ENCODE measurements at places on chromosomes 12 and 14.

DNA sequence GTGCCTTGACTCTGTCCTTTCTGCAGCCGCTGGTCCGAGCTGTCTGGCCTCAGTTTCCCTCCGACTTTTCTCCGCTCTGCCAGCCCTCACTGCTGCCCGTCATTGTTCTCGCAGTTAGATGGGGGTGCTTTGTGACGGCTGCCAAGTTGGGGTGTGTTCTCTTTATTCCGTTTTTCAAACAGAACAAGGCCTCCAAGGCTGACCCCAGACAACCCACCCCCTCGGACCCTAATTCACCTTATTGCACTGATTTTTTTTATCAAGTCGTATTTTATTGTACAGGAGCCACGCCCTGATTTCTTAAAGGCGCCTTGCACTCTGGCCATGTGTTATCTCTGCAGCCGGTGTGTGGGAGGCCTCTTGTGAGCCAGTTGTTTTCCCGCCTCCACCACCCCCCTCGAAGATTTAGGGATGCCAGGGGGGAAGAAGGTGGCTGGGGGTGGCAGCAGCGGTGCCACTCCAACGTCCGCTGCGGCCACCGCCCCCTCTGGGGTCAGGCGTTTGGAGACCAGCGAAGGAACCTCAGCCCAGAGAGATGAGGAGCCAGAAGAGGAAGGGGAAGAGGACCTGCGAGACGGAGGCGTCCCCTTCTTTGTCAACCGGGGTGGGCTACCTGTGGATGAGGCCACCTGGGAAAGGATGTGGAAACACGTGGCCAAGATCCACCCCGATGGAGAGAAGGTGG is 1.3 kb downstream of the VASH1 start:
- peak; percentile 77 for DNase-seq

GRCh38 chr14:68160779-68161546 is 341.4 kb downstream of the RAD51B start:
- DNase-seq: no peak

GRCh38 chr12:31591380-31591901 is 505 bp upstream of the DENND5B start:
- DNase-seq: no peak

DNA sequence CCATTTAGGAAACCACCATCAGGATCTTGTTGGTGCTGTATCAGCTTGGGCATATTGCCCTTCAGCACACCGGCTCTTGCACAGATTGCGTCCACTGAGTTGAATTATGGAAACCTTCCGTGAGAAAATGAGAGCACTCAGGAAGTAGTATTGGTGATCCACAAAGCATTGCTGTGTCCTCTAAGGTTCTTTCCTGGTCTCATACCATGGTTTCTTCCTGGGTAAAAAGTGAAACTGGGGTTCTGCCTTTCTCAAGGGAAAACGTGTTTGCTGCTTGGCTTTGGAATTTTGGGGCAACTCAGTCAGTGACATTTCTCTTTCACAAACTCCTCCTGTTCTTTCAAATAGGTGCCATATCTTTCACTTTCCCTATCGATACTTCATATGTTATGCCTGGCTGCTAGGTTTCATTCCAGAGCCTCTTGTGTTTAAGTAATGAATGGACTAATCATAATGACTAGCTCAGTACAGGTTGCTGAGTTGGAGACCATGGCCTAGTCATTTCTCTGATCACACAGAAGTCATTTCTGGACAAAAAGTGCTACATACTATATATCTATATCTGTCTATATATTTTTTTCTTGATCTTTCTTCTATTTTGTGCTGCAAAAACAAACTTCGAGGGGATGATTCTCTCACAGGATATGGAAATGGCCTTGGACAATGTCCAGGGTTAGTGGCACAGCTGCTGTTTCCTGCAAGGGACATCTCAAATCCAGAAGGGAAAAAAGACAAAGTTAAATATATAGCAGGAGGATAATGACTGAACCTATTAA is 423.4 kb downstream of the ZFP36L1 start:
- no peak for DNase-seq

DNA sequence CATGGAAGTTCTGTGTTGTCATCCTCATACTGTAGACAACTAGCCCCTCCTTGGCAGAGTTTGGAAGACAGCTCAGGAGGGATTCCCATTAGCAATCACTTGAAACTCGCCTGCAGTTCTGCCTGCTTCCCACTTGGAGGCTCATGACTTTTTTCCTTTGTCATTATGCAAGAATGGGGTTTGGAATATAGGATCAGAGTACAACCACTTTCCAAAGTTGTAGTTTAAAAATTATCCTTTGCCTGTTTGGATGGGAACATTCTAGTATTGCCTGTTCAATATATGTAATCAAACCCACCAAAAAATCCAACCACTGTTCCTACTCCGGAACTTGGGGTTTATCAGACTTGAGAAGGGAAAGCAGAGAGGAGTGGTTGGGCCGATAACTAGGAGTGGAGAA is 2.1 kb upstream of the GPD1 start:
- DNase-seq: no peak

DNA sequence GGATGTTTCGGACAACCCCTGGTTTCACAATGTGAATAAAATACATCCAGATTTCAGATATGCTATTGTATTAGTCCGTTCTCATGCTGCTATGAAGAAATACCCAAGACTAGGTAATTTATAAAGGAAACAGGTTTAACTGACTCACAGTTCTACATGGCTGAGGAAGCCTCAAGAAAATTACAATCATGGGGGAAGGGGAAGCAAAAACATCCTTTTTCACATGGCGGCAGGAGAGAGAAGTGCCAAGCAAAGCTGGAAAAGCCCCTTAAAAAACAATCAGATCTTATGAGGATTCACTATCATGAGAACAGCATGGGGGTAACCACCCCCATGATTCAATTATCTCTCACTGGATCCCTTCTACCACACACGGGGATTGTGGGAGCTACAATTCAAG is 451.7 kb downstream of the MDGA2 start:
- DNase-seq: no peak

DNA sequence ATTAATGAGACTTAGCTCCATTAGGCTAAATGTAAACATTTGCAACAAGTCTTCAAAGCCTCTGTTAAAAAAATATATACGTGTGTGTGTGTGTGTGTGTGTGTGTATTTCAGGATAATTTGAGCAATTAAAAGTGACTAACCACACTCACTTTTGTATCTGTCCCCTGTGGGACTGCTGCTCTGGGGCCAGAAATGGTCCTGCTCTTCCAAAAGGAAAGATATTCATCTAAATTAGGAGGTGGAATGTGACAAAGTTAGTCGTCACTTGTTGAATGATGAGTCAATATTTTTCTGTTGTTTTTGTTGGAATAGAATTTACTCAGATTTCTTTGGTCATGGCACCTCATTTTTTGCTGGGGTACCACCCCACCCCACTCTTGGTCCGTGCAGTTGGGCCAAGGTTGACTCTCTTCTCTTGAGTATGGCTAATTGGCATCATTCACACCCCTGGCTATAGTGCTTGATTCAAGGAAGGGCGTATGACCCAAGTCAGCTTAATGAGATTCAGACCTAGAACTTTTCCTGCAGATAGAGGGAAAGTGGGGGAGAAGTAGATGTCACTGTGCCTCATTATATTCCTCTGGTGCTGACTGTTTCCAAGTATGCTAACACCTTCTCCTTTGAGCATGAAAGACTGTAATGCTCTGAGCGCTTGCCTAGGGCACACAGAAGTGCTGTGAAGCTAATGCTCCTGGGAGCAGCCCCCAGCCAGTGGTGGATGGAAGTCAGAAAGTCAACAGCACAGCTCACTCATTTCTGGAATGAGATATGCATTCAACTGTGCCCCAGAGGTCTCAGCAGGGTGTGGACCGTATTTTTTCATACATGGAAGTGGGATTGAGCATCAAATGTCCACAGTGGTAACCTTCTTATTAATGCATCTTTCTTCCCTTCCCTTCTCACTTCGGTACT is 577.0 kb upstream of the TBX3 start:
- no peak for DNase-seq

DNA sequence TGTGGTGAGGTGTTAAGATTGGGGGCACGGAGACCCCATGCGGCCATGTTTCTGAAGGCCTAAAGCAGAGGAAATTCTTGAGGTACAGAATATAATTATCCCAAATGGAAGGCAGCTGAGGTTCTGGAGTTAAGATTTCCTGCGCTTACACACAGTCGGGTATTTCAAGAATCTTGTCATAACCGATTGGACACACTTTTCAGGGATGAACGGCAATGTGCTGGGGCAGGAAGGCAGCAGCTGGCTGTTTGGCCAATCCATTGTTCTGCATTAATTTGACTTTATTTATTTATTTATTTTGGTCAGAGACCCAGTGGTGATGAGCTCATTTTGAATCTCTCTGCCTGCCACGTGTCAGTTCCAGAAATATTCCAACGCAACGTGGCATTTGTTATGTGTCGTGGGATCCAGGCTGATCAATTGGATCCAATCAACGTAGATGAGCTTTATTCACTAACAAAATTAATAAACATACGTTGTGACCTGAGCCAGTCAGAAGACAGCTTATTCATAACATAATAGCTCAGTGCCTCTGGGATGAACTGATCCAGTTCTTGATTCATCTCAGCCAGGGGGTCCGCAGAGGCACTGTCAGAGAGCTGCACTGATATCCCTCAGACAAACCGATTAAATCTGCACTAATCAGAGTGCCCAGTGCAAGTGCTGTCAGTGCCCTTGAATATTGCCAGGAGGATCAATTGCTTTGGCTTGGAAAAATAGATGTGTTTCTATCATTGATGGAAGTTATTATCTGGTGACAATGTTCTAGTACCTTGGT is 181.0 kb downstream of the KTN1 start:
- DNase-seq: no peak

DNA sequence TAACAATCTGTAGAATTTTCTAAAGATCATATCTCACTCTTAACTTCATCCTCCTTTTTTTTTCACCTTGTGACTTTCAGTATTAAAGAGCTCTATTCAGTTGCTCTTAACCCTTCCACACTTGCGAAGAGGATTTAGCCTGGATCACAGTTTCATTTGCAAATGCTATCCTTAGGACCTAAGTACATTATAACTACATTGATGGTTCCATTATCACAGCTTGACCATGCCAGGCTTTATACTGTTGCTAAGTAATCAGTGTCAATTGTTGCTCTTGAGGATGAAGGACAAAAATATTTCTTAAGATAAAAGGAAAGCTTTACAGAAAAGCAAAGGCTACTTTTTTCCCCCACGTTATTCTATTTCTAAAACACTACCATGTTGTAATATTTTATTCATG is 122.2 kb downstream of the PDZRN4 start:
- DNase-seq: no peak

GRCh38 chr12:124094188-124094587 is 121.2 kb downstream of the ZNF664 start:
- DNase-seq: no peak

DNA sequence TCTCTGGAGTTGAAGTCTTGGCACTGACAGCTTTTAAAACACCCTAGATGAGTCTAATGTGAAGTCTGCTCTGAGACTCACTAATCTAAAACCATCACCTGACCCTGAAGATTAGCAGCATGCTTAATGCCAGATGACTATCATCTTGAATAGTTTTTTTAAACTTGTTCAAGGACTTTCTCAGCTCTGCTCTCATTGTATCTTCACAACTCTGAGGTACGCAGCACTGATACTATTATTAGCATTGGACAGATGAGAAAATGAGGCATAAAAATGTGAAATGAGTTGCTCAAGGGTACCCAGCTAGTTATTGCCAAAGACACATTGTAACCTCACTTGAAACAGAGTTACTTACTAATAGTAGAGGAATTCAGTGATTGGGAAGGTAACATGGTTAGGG is 4.8 kb downstream of the SLC38A1 start:
- DNase-seq: no peak

DNA sequence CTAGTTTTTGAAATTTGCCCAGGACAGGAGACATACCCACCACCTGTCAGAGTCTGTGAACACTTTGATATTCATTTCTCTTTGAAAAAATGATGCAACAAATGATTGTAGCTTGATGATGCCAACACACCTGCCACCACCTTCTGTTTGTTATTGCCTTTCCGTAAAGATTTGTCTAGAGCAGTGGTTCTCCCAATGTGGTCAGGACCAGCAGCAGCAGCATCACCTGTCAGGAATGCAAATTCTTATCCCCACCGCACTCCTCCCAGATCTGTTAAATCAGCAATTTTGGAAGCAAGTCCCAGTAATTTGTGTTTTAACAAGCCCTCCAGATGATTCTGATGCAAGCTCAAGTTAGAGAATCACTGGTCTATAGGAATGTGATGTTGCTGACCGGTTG is 9.9 kb downstream of the CCDC175 start:
- DNase-seq: no peak

DNA sequence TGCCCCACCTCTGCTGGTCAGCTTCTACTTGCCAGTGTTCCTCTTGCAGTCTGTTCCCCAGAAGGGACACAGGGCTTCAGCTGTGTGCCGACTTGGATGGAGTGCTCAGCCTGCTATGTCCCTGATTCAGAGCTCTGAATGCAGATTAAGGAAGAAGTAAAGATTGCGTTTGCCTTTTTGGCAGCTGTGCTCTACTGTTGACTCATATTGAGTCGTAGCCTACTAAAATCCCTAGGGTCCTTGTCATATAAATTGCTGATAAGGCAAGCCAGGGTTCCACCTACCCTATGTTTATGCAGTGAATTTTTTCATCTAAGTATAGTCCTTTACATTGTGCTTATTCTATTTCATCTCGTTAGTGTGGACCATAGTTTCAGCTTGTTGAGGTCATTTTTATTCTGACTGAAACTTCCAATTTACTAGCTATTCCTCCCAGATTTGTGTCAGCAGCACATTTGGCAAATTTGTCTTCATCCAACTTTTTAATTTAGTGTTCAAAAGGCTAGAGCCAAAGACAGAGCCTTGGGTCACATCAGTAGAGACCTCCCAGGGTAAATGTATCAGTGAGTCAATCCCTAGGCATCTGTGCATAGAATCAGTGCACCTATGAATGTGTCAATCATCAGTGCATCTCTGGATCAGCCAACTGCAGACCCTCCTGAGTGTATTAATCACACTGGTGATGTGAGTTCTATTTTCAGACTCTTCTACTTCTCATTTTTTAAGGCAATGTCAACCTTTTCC is 31.9 kb downstream of the CACNA1C start:
- DNase-seq: no peak

DNA sequence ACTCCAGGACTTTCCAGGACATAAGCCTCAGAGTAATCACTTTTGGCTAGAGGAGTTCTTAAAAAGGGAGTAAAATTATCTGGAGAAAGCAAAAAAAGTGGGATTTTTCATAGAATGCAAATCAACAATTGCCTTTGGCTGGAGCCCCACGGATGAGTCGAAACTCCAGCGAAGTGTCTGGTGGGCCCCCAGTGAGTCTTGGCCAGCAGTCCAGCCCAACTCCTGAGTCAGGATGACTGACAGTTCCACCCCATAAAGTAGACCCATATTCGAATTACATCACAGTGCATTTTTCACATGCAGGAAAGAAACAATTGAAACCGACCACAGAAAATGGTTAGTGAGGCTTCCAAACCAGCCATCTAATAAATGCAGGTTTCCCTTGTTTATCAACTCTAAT is 265.7 kb downstream of the BCL11B start:
- no peak for DNase-seq

DNA sequence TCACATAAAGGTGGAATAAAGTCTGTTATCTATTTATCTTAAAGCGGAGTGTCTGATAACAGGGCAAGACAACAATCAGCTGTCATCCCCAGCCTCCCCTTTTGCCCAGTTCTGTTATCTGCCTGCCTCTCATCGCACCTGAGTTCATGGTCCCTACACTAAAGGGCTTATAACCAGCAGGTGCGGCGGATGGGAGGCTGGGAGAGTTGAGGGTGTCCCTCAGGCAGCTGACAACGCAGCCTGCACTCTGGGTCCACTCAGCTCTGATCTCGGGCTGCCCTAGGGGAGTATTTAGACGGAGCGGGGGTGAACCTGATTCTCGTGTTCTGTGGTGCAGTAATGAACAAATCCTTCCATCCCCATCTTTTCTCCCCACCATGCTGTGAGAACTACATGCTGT is 34.0 kb upstream of the JDP2 start:
- no peak for DNase-seq
